Glomerular endothelial cell (primary cell): ENCODE measurements at places on chromosomes 12 and 14. TPM values are rescaled to one million over a fixed set of nuclear protein-coding genes. Genes with fewer than 3 reads are reported as not detected.

TULP3 gene
- 18.5 and 24.0 TPM in 2 replicates for total RNA-seq

GRCh38 chr12:21502164-21502496, 541 bp downstream of the GOLT1B start:
- no peak for DNase-seq

DNA sequence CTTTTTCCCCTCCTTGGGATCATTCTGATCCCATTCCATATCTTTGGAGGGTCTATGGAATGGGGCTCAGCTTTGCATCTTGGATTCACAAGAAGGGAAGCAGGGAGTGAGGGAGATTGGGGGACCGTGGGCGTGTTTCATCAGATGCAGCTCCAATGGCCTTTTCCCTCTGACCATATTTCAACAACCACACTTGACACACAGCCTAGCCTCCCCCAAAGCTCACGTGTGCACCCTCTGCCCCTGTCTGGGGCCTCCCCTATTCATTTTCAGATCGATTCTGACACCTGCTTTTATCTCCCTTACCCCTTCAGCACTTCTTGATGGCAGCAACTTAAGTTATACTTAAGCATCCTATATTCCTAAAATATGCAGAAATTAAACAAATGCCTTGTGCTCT, 126.6 kb downstream of the CHST11 start:
- no peak for DNase-seq

- no peak for DNase-seq
Measured at GRCh38 chr12:104952816-104953215, 5.3 kb downstream of the SLC41A2 start.

DNA sequence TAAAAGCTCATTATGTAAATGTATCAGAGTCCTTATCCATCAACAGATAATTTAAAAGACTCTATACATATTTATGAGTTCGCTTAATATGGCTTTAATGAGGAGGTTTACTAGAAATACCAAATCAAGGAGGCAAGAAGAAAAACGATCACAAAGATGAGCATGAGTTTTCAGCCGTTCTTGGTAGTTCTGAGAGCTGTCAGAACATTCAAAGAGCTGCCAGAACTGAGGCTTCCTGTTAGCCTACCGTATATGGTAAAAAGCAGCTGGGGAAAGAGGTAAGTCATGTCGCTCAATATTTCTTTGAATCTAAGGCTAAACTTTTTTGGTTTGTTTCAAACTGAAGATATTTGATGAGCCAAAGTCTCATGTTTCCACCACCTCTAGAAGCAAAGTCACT, 115.3 kb upstream of the PLXNC1 start:
- DNase-seq, result no peak

DNA sequence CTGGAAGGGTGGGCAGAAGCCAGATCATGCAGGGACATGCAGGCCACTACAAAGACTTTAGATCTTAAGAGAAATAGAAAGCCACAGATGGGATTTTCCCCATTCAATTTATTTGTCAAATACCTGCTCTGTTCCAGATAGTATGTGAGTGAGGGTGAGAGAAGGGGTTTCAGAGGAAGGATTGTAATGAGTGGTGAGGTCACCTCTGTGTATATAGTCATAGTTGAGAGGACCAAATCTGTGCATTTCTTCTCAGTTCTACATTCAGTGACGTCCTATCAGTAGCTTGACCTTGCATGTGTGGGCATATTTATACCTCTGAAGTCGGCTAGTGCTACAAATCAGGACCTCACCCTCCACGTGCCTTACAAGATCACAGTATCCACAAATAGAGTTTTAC, 31.2 kb upstream of the RBM19 start:
- DNase-seq, result no peak

- DNase-seq, result no peak
Measured at GRCh38 chr14:21072031-21072473, 1.9 kb downstream of the ARHGEF40 start.

GRCh38 chr12:122889761-122890520, 6.0 kb downstream of the VPS37B start:
- DNase-seq, result no peak

- no peak for DNase-seq
Measured at GRCh38 chr14:70901269-70901668, 6.0 kb upstream of the PCNX1 start.

DNA sequence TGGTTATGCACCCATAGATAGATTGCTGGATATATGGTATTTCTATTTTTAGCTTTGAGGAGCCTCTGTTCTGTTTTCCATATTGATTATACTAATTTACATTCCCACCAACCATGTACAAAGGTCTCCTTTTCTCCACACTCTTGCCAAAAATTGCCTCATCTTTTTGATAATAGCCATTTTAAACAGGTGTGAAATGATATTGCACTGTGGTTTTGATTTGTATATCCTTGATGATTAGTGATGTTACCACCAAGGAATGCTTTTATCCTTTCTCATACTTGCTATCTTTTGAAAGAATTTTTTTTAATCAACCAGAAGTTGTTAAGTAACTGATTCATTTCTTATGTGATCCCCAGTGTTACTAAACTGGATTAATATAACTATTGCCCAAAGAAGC, 60.0 kb downstream of the BBS10 start:
- no peak for DNase-seq

GRCh38 chr14:36021030-36021422, 155.5 kb downstream of the PTCSC3 start:
- DNase-seq, result no peak

- DNase-seq, result no peak
Measured at GRCh38 chr12:127675936-127676335, 591.0 kb upstream of the TMEM132C start.

VWF gene
- 519 and 1,804 TPM in 2 replicates for total RNA-seq

AGAP2 gene
- 0.47 TPM in 1 of 2 replicates, not detected in the other for total RNA-seq

- no peak for DNase-seq
Measured at GRCh38 chr12:6963791-6964413, 6.6 kb downstream of the PHB2 start.

GRCh38 chr12:88952562-88952942, 372.3 kb upstream of the KITLG start:
- peak; percentile 66 for DNase-seq

SYNDIG1L gene
- total RNA-seq, result not detected in 2 replicates
